ENCODE measurements at places on chromosomes 3 and 15. TPM values are rescaled to one million over a fixed set of nuclear protein-coding genes. Genes with fewer than 3 reads are reported as not detected.

DNA sequence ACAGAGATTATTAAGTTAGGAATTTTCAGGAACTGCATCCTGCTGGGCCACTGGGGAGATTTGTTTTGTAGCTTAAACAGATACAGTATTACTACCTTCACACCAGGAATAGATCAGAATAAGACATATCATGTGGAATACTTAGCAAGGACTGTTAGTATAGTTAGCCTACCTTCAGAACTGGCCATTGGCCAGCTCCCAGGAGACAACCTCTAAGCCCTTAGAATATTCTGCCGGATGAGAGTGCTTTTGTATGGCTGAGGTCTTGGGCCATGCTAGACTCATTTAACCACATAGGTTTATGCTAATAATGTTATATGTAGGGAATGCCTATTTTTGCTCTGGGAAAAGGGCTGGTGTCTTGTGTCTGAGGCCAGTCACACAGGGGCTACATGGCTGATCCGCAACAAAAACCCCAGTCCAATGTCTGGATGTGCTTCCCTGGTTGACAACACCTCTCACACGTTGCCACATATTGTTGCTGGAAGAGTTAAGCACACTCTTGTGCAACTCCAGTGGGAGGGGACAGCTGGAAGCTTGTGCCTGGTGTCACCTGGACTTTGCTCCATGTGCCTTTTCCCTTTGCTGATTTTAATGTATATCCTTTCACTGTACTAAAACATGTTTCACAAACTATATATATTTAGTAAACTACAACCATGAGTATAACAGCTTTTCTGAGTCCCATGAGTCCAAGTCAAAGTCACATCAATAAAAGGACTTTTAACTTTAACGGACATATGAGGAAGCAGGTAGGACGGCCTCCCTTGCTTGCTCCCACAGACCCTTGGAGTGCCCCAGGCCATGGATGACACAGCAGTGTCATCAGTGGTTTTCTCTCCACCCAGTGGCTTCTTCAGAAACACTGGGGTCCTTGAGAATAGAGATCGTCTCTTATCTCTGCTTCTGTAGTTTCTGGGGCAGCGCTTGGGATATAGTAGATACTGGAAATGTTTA is 118.0 kb upstream of the C3orf80 start:
- no peaks in the 10 kb centered on the region for H3K27me3 ChIP-seq
- no peak overlapping the region for H3K27ac ChIP-seq
- no peak overlapping the region for H3K4me3 ChIP-seq
- H3K36me3 ChIP-seq: no peaks in the 10 kb centered on the region
- DNase-seq: no peak

DNA sequence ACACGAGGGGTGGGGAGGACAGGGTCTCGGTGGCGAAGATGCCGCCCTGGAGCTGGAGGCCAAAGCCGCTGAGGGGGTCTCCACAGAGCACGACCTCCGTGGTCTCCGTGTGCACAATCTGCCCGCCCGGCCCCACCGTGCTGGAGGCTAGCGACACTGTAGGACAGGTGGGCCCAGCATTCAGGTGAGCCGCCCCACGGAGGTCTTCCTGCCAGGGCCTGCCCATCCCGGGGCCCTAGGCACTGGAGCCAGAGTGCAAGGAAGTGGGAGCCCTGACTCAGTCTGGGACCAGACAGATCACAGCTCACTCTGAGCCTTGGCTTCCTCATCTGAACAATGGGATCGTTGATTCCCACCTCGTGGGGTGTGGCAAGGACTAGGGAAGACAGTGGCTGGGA is 25.8 kb downstream of the GRIP2 start:
- no peaks in the 10 kb centered on the region for H3K4me1 ChIP-seq
- no peaks in the 10 kb centered on the region for H3K27me3 ChIP-seq
- no peak for DNase-seq
- peaks cover 7% of the 10 kb centered on the region for H3K36me3 ChIP-seq
- no peak overlapping the region for H3K27ac ChIP-seq

GRCh38 chr3:139309061-139309591 is 34.7 kb upstream of the MRPS22 start:
- H3K27ac ChIP-seq: no peak overlapping the region
- no peaks in the 10 kb centered on the region for H3K27me3 ChIP-seq
- H3K4me1 ChIP-seq: no peaks in the 10 kb centered on the region
- no peaks in the 10 kb centered on the region for H3K36me3 ChIP-seq

ATP8B4 gene
- total RNA-seq: 2.5 TPM

CYP19A1 gene
- total RNA-seq: 2.4 TPM

Data from right atrium auricular region (tissue), 2 donors.